ENCODE measurements at places on chromosomes 12 and 14. TPM values are rescaled to one million over a fixed set of nuclear protein-coding genes. Genes with fewer than 3 reads are reported as not detected.

The ESPL1 gene
- polyA plus RNA-seq: 15.2 TPM

The ADAMTS20 gene
- not detected for polyA plus RNA-seq

The BMAL2 gene
- polyA plus RNA-seq: 13.5 TPM

DNA sequence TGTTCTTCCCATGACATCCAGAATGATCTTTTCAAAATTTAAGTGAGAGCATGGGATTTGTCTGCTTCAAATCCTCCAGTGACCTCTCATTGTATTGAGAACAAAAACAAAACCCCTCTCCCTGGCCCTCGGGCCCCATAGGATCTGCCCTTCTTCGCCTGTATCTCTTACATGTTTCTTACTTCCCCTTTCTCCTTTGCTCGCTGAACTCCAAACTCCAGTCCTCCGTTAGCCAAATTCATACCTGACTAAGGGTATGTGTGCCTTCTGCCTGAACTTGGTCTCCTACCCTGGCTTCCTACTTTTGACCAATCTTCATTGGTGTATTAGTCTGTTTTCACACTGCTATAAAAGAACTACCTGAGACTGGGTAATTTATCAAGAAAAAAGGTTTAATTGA lies 13.2 kb upstream of the TSPAN11 start:
- no peak for DNase-seq

DNA sequence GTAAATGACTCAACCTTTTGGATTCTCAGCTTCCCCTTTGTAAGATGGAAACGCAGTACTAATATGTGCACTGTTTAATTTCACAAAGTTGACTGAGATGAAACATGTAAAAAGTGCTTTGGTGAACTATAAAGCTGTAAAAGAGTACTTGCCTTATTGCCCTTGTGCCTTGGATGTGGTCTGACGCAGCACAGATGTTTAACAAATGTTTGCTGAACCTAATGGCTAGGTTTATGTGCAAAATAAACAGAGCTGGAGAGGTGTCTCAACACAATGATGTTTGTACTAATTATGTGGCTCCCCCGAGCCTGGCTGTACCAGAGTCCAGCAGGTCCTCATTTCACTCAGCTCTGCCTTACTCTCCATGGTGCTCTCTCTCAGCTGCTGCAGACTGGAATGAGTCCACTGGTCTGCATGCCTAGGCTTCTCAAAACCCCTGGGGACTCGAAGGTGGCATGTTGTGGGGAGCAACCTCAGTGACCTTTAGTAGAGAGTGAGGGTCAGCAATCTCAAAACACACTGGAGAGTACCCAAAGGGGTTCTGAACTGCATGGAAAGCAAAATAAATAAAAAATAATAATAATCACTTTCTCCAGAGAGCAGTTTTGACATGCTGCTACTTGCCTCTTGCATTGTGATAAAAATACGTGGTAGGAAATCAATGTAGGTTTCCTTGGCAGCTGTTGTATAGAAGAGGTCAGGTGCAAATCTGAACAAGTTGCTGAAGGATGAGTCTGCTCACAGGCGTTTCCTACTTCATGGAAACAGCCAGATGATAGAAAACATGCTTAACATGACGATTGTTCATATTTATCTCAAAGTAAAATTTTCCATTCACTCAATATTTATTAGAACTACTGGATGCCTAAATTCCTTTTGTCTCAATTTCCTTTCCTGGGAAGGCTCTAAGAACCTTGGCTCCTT lies 8.5 kb upstream of the AMIGO2 start:
- no peak for DNase-seq

DNA sequence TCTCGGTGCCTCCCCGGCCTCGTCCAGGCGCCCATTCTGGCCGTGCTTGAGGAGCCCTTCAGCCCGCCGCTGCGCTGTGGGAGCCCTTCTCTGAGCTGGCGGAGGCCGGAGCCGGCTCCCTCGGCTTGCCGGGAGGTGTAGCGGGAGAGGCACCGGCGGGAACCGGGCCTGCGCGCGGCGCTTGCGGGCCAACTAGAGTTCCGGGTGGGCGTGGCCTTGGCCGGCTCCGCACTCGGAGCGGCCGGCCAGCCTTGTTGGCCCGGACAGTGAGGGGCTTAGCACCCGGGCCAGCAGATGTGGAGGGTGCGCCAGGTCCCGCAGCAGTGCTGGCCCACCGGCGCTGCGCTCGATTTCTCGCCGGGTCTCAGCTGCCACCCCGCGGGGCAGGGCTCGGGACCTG lies 168.7 kb upstream of the RPL10L start:
- DNase-seq: no peak

DNA sequence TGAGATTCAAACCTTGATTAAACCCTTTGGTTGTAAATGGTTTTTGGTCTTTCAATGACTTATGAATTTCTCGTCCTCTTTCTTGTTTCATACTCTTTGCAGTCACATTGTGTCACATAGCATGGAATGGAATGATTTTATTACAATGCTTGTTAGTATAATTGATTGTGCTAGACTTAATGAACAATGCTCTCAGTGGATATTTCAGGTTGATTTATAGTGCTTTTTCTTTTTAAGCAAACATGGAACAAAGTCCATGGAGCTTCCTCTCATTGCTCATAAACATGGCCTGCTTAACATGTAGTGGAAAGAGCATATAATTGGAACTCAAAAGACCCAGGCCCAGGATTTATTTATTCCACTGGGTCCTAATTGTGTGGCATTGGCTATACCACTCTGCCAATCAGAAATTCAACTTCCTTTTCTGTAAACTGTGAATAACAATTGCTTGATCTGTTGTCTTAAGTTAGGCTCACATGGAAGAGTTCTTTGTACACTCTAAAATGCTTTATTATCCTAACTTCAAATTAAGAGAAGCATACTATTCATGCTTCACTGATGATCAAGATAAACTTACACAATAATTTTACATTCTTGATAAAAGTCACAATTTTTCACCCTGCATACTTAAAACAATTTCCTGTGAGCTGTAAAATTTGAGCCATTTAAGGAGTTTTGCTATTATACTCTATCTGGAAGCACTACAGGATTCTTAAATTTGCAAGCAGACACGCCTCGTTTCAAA lies 370.5 kb upstream of the PDE3A start:
- no peak for DNase-seq

DNA sequence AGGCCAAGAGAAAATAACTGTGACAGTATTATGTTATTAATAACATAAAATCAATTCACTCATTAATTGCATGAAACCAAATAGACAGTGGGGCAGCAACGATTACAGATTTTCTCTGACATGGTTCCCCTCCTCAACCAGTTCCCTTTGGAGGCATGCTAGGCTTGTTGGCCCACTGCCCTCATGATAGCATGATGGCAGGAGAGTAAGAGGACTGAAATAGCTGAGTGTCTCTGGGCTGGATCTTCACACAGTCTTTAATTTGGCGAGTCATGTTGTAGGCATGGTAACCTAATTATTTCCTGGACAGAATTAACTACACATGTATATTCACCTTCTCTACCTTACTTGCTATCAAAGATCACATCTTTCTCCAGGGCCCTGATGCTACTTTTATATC lies 266.2 kb upstream of the PELI2 start:
- DNase-seq: no peak

- DNase-seq: no peak
Measured at GRCh38 chr12:104682790-104683279, 226.1 kb downstream of the CHST11 start.

All from A549 (cell line).